ENCODE measurements at places on chromosomes 11 and 22.

DNA sequence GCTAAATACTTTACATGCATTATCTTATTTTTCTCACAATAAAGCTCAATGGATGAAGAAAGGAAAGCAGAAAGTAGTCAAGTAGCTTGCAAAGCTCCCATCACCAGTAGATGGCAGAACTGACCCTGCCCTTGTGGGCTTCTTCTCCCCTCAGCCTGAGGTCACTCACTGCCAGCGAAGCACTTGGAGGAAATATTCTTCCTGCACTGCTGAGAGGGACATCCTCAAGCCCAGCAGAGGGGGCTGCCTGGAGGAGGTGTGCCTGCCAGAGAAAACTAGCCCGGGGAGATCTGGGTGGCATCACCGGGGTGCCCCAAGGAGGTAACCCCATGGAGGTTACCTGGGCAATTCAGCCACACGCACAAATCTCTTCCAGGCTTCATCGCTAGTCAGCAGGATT is 6.6 kb downstream of the APOL4 start:
- peak; percentile 40 for DNase-seq

- no peak for DNase-seq
These were observed 417.9 kb upstream of the DDI1 start for GRCh38 chr11:103618528-103618927.

DNA sequence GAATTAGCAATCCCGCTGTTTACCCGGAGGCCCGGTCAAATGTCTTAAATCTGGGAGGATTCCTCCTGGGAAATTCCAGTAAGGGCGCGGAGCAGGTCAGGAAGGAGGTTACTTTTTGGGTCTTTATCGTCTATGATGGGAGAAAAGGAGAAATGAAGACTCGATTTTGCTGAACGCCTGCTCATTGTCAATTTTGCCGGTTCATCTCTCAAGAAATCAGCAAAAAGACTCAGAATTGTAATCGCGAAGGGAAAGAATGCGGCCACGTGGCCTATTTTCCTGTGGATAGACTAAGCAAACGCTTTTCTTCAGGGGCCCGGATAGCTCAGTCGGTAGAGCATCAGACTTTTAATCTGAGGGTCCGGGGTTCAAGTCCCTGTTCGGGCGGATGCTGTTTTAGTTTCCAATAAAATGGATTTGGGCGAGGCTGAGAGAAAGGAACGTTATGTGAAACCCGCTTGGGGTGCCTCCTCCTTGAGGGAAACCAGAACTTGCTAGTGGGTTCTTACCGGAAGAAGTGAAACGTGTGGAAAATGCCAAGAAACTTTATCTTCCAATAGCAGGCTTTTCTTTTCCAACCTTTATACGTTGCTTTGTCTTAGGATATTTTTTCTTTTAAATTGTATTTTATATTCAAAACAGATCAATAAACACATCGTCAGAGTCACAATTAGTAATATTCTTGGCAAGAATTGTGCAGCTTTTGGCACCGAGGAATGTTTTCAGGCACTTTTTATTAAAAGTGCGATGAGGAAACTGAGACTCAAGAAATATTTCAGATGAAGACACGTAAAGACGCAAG is 45.0 kb downstream of the OR4D9 start:
- DNase-seq, result peak; percentile 81

GRCh38 chr11:131951121-131951520 is 580.7 kb downstream of the NTM start:
- no peak for DNase-seq

DNA sequence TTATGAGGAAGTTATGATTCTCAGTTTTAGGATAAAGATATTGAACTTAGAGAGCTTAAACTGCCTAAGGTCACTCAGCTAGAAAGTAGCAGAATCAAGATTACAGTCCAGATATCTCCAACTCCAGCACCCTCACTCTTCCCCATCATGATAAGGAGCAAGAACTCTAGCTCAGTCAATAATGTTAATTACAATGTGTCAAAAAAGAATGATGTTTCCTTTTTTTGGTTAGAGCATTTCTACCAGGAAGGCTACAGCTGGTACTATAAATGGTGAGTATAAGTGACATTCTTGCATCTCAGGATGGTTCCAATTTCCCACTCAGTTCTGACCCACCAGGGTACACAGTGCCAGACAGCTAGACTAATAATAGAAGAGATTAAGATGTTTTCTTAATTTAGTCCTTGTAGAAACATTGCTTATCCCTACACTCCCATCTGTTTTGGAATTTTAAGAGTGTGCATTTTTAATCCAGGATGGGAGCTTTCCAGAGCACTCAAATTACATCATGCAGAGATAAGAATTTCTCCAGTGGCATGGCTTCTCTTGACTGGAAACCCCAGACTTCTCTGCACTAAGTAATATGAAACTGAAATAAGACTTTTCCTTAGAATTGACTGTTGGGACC is 21.6 kb upstream of the BBOX1 start:
- no peak for DNase-seq

DNA sequence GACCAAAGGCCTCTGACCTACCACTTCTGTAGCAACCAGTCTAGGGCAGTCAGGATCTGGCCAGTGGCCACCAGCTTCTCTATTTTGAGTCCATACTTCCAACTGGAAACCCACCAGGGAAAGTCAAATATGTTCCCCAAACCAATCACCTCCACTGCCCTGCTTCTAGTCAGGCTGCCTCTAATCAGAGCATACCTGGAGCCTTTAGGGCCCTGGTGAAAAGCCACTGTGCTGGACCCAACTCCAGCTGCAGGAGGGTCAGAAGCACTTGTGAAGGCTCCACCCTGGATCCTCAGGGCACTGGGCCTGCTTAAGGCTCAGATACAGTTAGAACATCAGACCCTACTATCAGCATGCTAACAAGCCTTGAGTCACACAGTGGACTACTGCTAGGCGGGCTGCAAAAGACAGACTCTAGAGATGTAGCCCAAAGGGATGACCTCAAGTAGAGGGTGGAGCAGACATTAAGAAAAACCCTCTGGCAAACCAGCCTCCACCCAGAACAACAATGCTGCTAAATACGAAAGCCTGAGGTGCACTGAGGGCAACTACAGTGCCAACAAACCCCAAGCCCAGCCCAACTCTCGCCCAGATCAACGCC is 69.2 kb downstream of the DGCR2 start:
- no peak for DNase-seq

- no peak for DNase-seq
These were observed 181.0 kb downstream of the TENM4 start for GRCh38 chr11:79259800-79260199.

- DNase-seq, result no peak
These were observed 549.3 kb upstream of the CCDC90B start for GRCh38 chr11:83835423-83835822.

DNA sequence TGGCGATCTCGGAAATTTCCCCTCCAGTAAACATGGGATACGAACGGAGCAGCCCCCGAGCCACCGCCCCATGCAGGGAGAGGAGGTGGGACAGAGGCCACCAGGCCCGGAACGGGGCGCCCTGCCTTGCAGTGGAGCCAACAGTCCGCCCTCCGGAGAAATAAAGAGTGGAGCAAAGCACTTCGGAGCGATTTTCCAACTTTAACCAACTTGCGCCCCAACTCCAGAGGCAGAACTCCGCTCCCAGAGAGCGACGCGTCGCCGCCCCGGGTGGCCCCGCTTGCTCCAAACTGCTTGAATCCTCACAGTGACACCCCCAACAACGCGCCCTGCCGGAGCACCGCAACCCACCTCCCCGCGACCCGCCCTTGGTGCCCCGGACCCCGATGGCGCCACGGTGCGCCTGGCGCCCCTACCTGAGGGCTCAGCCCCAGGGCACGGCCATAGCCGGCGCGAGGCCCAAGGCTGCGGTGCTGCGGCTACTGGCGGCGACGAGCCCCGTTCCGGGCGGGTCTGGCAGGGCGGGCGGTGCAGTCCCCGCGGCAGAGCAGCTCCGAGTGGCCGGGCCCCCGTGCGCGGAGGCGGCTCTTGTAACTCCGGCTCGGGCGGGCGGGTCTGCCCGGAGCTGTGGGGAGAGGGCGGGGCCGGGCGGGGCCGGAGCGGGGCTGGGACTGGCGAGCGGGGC is at the start of gene AHNAK:
TSS of gene AHNAK (minus strand) at position 563 of the 685 bp plus-strand sequence. CDS start 10,708 bp downstream, outside the sequence.
- DNase-seq, result no peak

- DNase-seq, result no peak
These were observed 88.7 kb downstream of the GALNT18 start for GRCh38 chr11:11533057-11533456.

- DNase-seq, result no peak
These were observed 411 bp downstream of the ACTN3 start for GRCh38 chr11:66546966-66547661.

- peak; percentile 69 for DNase-seq
These were observed 12.3 kb upstream of the TSKU start for GRCh38 chr11:76770642-76771445.

DNA sequence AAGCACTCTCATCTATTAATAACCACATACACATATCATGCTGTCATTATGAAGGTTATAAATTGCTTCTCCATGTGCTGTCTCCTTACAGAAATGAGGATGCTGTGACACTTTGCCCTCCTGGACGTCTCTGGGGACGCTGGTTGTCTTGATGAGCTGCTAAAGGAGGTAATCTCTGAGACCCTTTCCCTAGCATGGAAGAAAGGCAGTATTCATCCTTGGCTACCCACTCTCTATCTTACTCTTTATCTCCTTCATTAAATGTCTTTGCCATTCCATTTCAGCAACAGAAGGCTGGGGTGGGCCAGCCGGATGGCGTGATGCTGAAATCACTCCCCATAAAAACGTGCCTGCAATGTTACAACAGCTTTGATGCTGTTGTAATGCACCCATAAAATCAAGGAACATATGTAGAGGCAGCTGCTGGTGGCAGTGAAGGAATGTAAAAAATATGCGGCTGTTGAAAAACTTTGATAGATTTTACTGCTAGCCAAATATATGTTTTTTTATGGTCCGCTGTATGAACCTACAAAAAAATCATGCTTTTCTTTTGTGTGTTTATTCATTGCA is 715.1 kb upstream of the API5 start:
- no peak for DNase-seq

DNA sequence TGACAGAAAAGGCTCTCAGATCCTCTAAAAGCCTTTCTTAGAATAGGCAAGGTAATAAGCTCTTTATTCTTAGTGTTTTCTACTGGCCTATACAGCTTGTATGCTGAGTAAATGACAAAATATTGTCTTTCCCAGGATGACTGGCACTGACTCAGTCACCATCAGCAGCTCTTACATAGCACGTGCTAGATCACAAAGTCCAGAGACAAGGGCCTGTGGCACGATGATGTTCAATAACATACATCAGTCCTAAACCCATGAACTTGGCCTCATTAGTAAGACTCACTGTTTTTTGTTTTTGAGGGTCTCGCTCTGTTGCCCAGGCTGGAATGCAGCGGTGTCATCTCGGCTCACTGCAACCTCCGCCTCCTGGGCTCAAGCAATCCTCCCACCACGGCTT is 42.7 kb downstream of the CELF1 start:
- no peak for DNase-seq

GRCh38 chr11:41954034-41954433 is 494.6 kb upstream of the LRRC4C start:
- DNase-seq, result no peak

- no peak for DNase-seq
These were observed 593.7 kb downstream of the METTL15 start for GRCh38 chr11:28701760-28702449.

DNA sequence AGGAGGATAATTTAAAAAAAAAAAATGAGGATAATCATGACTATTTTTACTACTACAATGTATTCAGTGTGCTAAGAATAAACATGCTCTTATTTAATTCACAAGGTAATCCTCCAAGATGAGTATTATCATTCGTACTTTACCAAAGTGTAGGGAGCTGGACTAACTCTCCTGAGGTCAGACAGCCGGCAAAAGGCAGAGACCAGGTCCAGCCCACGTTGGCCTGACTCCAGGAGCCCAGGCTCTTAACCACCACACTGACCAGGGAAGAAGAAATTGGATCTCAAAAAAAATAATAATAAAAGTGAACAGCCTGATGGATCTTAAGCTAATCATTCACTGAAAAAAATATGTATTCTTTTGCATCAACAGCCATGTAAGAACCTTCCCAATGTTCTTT is 25.2 kb downstream of the PLAAT3 start:
- DNase-seq, result no peak

Data from HepG2 (cell line).